ENCODE measurements at places on chromosomes 12 and 14. TPM values are rescaled to one million over a fixed set of nuclear protein-coding genes. Genes with fewer than 3 reads are reported as not detected.

- H3K27me3 ChIP-seq: no peaks in the 10 kb centered on the region
- H3K27ac ChIP-seq: no peak overlapping the region
- no peak for DNase-seq
- H3K4me1 ChIP-seq: peaks cover 7% of the 10 kb centered on the region
- H3K4me3 ChIP-seq: no peak overlapping the region
Observed at GRCh38 chr12:21788089-21788983, 13.8 kb upstream of the KCNJ8 start.

DNA sequence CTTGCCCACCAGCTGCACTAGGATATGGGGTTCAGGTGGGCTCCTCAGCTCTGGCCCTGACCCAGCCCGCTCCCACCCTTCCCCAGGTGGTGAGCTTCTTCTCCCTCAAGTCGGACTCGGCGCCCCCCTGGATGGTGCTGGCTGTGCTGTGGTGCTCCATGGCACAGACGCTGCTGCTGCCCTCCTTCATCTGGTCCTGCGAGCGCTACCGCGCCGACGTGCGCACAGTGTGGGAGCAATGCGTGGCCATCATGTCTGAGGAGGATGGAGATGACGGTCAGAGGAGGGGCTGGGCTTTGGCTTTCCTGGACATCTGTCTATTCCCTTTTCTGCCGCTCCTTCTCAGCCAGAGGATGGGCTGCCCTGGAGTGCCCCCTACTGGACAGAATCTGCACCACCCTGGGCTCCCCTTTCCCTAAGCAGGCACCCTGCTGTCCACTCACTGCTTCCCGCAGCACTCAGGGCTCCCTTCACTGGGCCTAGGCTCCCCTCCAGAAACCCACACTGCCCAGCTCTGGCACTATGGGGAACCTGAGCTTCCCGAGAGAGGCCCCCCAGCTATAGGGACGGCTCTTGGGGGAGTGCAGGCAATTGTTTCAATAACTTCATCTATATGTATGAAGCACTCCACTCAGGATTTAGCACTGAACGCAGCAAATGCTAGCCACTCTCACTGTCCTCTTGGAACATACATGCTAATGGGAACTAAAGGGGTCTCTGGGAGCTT, 2.6 kb upstream of the P3H3 start:
- H3K27ac ChIP-seq: no peak overlapping the region
- H3K4me3 ChIP-seq: peak overlapping the region; percentile 54
- DNase-seq: peak; percentile 47

- no peaks in the 10 kb centered on the region for H3K27me3 ChIP-seq
- DNase-seq: no peak
- peak overlapping the region; percentile 60 for H3K27ac ChIP-seq
Observed at GRCh38 chr12:105335856-105336255, 5.4 kb downstream of the C12orf75 start.

DNA sequence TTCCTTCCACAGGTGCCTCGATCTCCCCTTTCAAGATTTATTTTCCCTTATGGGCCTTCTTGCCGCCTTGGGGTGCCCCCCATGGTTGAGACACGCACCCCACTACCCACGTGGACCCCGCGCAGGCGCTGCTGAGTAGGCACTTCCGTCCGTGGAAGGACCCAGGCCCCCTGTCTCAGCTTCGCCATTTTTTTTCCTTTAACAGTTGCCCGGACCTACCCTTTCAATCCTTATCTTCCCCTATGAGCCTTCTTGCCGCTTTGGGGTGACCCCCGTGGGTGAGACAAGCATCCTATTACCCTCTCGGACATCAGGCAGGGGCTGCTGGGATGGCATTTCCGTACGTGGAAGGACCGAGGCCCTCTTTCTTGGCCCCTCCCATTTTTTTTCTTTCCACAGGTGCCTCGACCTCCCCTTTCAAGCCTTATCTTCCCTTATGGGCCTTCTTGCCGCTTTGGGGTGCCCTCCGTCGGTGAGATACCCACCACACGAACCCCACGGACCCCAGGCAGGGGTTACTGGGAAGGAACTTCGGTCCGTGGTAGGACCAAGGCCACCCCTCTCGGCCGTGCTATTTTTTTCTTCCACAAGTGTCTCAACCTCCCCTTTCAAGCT, 268.2 kb downstream of the ALG10 start:
- H3K4me3 ChIP-seq: no peak overlapping the region
- no peak for DNase-seq

Gene CFAP73
- not detected for total RNA-seq

DNA sequence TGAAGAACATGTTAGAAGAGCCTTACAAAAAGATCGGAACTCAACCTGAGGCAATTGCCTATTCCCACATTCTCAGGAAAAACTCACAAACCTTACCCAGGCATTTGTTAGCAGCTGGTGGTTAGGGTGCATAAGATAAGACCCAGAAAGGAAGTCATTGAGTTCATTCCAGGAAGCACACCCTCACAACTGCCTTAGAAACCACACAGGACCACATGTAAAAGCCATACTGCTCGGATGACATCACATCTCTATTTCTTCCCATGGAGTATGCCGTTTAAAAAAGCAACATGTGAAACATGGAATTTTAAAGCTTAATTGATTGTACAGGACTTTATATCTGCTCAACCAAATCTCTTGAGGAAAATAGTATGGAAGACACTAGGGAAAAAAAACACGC, 411.2 kb downstream of the DAD1 start:
- no peaks in the 10 kb centered on the region for H3K4me1 ChIP-seq
- no peak overlapping the region for H3K4me3 ChIP-seq
- H3K36me3 ChIP-seq: no peaks in the 10 kb centered on the region
- H3K27me3 ChIP-seq: no peaks in the 10 kb centered on the region
- H3K27ac ChIP-seq: no peak overlapping the region

Gene GALNT16
- 12.1 TPM for total RNA-seq

Gene OR10A7
- not detected for total RNA-seq

DNA sequence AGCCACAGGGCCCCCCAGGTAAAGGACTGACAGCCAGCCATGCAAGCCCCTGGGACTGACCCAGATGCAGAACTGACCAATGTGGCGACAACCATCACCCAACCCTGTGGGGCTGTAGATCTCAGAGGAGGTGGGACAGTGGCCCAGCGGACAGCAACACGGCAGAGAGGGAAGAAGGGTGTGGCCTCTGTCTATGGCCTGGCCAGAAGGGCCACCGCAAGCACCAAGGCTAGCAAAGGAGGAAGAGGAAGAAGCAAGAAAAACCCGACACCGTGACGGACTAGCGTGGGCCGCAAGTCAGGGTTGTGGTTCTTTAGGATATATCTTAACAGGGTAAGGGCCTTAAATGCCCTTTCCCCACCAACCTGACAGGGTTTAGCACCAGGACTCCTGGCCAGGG, 71.2 kb downstream of the ITPK1 start:
- DNase-seq: no peak
- peaks cover 68% of the 10 kb centered on the region for H3K4me1 ChIP-seq
- no peak overlapping the region for H3K4me3 ChIP-seq
- H3K27me3 ChIP-seq: no peaks in the 10 kb centered on the region
- H3K27ac ChIP-seq: peak overlapping the region; percentile 86

- DNase-seq: no peak
- H3K27me3 ChIP-seq: no peaks in the 10 kb centered on the region
- no peaks in the 10 kb centered on the region for H3K36me3 ChIP-seq
- H3K4me1 ChIP-seq: no peaks in the 10 kb centered on the region
Observed at GRCh38 chr12:130179191-130179590, 16.9 kb downstream of the FZD10 start.

DNA sequence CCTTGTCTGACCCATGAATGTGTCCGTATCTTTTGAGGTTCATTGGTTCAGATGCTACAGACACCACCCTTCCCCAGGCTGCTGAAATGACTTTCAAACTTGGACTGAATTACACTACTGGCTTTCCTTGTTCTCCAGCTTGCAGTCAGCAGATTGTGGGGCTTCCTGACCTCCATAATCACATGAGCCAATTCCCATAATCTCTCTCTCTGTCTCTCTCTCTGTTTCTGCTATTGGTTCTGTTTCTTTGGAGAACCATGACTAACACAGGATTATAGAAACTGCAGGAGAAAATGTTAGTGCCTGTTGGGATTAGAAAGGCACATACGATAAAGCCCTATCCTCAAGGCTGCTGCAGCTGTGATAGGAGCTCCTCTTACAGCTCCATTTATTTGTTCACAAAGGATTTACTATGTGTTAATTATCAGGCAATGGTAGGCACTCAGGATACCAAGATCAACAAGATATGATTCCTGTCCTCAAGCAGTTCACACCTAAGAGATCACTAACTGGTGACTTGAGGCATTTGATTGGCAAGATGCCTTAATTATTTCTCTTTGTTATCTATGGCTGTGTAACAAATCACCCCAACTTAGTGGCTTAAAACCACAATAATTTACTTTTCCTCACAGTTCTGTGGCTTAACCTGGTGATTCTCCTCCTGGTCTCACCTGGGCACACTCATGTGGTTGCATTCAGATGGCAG, 10.2 kb upstream of the NYNRIN start:
- H3K36me3 ChIP-seq: no peaks in the 10 kb centered on the region
- H3K27me3 ChIP-seq: no peaks in the 10 kb centered on the region
- H3K4me3 ChIP-seq: no peak overlapping the region

DNA sequence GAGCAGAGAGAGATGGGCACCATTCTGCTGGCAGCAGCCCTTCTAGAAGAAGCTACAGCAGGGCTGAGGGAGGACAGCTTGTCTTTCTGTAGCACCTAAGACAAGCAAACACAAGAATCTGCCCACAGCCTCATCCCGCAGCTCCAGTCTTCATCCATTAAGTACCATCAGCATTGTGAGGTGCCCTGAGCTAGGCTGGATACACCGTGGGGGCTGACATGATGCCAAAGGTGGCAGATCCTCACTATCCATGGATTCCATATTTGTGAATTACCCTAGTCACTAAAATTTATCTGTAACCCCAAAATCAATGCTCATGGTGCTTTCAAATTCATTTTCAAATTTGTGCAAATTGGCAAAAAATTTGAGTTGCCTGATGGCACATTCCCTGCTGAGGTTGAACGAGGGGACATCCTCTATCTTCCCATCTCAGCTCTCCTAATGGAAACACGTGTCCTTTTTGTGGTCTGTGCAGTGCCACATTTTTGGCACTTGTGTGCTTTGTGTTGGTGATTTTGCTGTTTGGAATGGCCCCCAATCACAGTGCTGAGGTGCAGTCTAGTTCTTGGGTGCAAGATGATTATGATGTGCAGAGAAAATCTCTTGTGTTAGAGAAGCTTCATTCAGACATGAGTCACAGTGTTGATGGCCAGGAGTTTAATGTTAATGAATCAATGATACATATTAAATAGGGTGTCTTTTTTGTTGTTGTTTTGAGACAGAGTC, 7.0 kb downstream of the PITPNM2 start:
- H3K27me3 ChIP-seq: no peaks in the 10 kb centered on the region
- no peak for DNase-seq
- no peaks in the 10 kb centered on the region for H3K36me3 ChIP-seq

Gene SIX6
- total RNA-seq: not detected

DNA sequence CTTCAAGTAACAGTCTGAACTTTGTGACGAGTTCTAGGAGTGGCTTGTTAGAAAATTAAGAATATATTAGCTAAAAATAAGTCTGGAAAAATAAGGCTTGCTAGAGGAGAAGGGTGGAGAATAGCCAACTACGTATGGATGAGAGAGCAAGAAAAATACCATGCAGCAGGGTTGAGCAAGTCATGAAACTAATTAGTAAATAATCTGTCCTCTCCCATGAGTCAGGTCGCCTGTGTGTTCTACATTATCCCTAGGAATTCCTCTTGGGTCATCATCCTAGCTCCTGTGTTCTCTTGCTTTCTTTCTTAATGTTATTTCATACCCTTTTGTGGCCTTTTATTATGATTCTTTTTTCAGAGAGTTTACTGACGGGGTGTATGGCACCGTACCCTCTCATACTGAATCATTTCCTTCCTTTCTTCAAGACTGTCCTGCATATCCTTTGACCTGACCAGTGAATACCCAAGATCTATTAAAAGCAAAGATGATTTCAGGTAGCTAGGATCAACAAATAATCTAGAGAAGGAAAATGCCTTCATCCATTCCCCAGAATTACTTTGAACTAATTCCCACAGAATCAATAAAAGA, 177.2 kb upstream of the NPAS3 start:
- peak overlapping the region; percentile 5 for H3K4me3 ChIP-seq
- DNase-seq: no peak
- peaks cover 60% of the 10 kb centered on the region for H3K4me1 ChIP-seq
- H3K27me3 ChIP-seq: no peaks in the 10 kb centered on the region
- H3K27ac ChIP-seq: peak overlapping the region; percentile 36

Gene ITGA5
- total RNA-seq: 752 TPM

- H3K4me1 ChIP-seq: peaks cover 3% of the 10 kb centered on the region
- DNase-seq: no peak
- no peak overlapping the region for H3K4me3 ChIP-seq
- H3K27ac ChIP-seq: no peak overlapping the region
- no peaks in the 10 kb centered on the region for H3K36me3 ChIP-seq
Observed at GRCh38 chr14:75059642-75060041, 4.2 kb downstream of the ACYP1 start.

DNA sequence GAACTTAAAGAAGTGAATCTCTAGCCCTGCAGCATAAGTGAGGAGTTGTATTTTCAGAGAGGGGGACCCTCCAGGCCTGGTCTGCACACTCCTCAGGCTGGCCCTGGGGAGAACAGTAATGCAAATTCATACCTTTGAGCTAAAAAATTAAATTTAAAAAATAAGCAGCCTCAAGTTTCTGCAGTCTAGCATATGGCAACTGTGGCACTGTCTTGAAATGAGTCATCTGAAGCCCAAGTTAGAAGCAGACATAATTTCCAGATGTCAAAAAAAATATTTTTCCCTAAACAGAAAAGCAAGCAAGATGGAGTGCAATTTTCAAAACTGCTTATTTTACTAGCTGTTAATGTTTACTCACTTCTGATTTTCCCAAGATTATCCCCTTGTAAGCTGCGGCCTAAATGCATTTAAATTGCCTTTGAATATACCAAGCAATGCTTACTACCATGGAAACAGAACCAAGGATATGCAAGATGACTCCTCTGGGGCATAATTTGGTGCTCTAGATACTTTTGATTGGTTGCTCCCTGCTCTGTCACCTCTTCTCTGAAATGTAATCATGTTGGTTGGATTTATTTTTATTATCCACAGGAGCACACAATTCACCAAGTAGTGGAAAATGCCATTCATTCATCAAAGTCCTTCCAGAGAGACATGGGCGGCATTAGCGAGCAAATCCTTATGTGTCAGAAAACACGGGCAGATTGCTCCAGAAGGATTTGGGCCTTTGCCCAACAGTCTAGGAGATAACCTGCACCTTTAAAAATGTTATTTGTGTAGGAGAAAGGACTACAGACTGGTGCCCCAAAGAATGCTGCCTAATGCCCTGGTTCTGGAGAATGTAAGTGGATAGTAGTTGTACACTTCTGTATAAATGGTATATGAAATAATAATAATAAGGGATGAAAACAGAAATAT, 25.0 kb upstream of the DHRS7 start:
- H3K27me3 ChIP-seq: no peaks in the 10 kb centered on the region
- no peaks in the 10 kb centered on the region for H3K4me1 ChIP-seq
- DNase-seq: no peak
- no peaks in the 10 kb centered on the region for H3K36me3 ChIP-seq
- H3K4me3 ChIP-seq: no peak overlapping the region

All from thoracic aorta (tissue), 2 donors.